ENCODE measurements at places on chromosomes 7 and 10. TPM values are rescaled to one million over a fixed set of nuclear protein-coding genes. Genes with fewer than 3 reads are reported as not detected.

The FAM131B gene
- total RNA-seq: 0.50 TPM

The ACHE gene
- 2.2 TPM for total RNA-seq

The SFTPA2 gene
- total RNA-seq: not detected

The AKR1C4 gene
- total RNA-seq: 0.30 TPM

The ELN gene
- total RNA-seq: not detected

The SUV39H2 gene
- 20.2 TPM for total RNA-seq

The SPDYE5 gene
- not detected for total RNA-seq

The IGFBP1 gene
- 26.0 TPM for total RNA-seq

The BCCIP gene
- 141 TPM for total RNA-seq

The OR6B1 gene
- total RNA-seq: not detected

All from A549 treated with RU486 at 1 μM for 4 hours (cell line).